ENCODE measurements at places on chromosomes 3 and 15.

- no peak for DNase-seq
These were observed 173.5 kb downstream of the TNIK start for GRCh38 chr3:171286580-171287249.

- no peak for DNase-seq
These were observed 8.1 kb upstream of the SLC6A1 start for GRCh38 chr3:10984371-10984896.

DNA sequence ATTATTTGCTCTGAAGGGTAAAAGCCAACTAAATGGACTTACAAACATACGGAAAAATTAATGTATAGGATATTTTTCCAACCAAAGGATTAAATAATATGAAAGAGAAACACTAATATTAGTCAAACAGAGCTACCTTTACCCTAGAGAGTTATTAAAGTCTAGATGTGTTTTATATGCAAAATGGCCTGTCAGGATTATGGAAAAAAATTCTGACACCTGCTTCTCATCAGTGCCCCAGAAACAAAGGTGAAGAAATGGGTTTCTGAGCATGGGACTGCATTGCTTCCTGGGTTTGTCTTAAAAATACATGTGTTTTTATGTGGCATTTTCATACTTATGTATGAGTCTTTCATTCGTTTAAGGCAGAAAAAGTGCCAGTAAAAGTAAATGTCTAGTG, 148.3 kb downstream of the ROBO2 start:
- no peak for DNase-seq

- DNase-seq: no peak
These were observed 140.6 kb downstream of the GBE1 start for GRCh38 chr3:81620849-81621248.

DNA sequence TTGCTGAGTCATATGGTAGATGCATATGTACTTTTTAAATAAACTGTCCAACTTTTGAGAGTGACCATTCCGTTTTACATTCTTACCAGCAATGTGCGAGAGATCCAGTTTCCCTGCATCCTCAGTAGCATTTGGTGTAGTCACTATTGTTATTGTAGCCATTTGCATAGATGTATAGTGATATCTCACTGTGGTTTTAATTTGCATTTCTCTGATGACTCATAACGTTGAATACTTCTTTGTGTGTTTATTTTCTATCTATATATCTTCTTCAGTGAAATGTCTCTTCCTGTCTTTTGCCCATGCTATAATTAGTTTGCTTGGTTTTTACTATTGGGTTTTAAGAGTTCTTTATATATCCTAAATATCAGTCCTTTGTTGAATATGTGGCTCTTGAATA, 255.7 kb upstream of the GRM7 start:
- DNase-seq: no peak
